ENCODE measurements at places on chromosomes 16 and 17.

GRCh38 chr16:82636485-82636884 lies 9.7 kb downstream of the CDH13 start:
- no peaks in the 10 kb centered on the region for H3K36me3 ChIP-seq
- DNase-seq, result no peak
- no peaks in the 10 kb centered on the region for H3K4me1 ChIP-seq
- no peak overlapping the region for H3K27ac ChIP-seq
- no peak overlapping the region for H3K4me3 ChIP-seq
- H3K27me3 ChIP-seq, result no peaks in the 10 kb centered on the region

GRCh38 chr16:1688807-1689560 lies 10.9 kb downstream of the JPT2 start:
- H3K4me3 ChIP-seq, result no peak overlapping the region
- no peak overlapping the region for H3K27ac ChIP-seq
- no peak for DNase-seq
- H3K27me3 ChIP-seq, result no peaks in the 10 kb centered on the region

GRCh38 chr16:50609471-50609870 lies 61.3 kb downstream of the NKD1 start:
- no peaks in the 10 kb centered on the region for H3K4me1 ChIP-seq
- peak; percentile 29 for DNase-seq
- H3K27ac ChIP-seq, result no peak overlapping the region
- H3K27me3 ChIP-seq, result no peaks in the 10 kb centered on the region
- no peaks in the 10 kb centered on the region for H3K36me3 ChIP-seq

- H3K4me3 ChIP-seq, result no peak overlapping the region
- H3K27ac ChIP-seq, result peak overlapping the region; percentile 33
- H3K36me3 ChIP-seq, result peaks cover 5% of the 10 kb centered on the region
- peak; percentile 30 for DNase-seq
- peaks cover 2% of the 10 kb centered on the region for H3K4me1 ChIP-seq
Observed at GRCh38 chr17:17077861-17078732, 35.8 kb downstream of the MPRIP start.

GRCh38 chr17:1573932-1574696 lies 11.5 kb upstream of the PITPNA start:
- no peaks in the 10 kb centered on the region for H3K27me3 ChIP-seq
- no peaks in the 10 kb centered on the region for H3K36me3 ChIP-seq
- H3K4me3 ChIP-seq, result no peak overlapping the region

DNA sequence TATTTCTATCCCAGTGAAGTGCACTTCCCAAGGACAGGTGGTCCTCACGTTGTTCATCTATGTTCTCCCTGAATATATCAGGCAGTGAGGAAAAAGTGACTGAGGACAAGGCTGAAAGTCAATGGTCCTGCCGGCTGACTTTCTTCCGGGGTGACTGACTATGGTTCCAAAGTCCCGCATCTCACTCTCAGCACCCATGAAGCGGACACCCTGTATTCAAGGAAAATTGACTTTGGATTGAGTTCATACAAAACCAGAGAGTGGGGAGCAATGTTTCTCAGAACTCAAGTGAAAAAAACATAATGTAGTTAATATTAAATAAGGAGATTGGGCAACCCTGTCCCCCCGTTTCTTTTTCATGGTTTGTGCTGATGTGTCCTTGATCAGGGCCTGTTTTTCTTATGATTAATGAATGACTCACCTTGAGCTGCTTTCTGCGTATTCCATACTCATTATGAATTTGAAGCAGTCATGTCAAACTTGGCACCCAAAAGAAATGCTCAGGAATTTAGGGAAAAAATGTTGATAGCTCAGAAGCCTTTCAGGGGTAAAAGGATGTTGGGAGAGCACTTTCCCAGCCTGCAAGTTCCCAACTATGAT lies 184.0 kb downstream of the CYLD start:
- H3K27me3 ChIP-seq, result no peaks in the 10 kb centered on the region
- no peak overlapping the region for H3K4me3 ChIP-seq
- H3K27ac ChIP-seq, result no peak overlapping the region
- H3K36me3 ChIP-seq, result no peaks in the 10 kb centered on the region

GRCh38 chr17:81267390-81268067 lies 27.6 kb downstream of the SLC38A10 start:
- H3K4me1 ChIP-seq, result no peaks in the 10 kb centered on the region
- H3K27me3 ChIP-seq, result no peaks in the 10 kb centered on the region
- peaks cover under 1% of the 10 kb centered on the region for H3K36me3 ChIP-seq
- no peak for DNase-seq
- H3K4me3 ChIP-seq, result no peak overlapping the region

DNA sequence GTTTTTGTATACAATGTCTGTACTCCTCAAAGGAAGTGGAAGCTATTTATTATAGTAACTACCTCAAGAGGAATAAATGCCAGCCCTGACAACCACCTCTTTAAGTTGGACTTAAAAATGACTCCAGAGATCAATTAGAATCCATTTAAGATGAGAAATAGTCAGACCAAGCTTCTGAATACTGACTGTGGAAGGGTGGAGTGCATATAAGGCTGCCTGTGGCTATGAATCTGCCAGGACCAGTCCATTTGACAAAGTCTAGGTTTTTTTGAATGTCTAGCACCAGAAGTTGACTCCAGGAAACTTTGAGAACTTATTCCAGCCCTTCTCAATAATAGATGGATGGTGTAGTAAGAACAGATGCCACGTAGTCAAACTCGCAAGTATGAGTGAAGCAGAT lies 15.0 kb downstream of the OGFOD1 start:
- no peak for DNase-seq
- H3K27ac ChIP-seq, result no peak overlapping the region

Data from mesendoderm (in vitro differentiated cells).